PC-3 (cell line): ENCODE measurements at places on chromosomes 12 and 14.
A peak's percentile ranks its signal among the peaks of the same experiment; 100 is the strongest.

DNA sequence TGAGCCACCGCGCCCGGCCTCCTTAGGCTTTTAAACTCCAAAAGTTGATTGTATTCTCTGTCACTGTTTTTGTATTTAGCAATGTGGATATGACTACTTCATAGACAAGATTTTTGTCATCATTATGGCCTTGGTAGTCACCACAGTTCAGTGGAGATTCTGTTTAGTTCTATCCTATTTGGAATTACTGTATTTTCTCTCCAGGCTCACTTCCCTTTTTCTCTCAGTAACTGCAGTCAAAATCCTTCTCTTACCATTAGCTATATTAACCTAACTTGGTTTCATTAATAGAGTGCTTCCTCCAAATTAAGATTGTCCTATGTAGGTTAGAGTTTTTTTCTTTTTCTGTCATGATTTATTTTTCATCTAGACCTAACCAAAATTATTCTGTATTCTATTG, 283.9 kb downstream of the TMTC2 start:
- no peak for DNase-seq

GRCh38 chr12:7642287-7642686, 23.4 kb downstream of the APOBEC1 start:
- no peak for DNase-seq

DNA sequence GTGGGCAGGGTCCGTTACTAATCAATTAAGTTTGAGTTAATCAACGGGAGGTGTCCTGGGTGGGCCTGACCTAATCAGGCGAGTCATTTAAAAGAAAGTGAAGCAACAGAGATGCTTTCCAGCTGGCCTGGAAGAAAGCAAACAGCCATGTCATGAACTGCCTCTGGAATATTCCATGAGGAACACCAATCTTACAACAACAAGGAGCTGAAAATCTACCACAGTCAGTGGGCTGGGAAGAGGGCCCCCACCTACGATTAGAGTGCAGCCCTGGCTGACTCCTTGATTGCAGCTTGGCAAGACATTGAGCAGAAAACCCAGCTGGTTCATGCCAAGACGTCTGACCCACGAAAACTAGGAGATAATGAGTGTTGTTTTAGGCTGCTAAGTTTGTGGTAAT, 56.2 kb downstream of the SSPN start:
- no peak for DNase-seq

DNA sequence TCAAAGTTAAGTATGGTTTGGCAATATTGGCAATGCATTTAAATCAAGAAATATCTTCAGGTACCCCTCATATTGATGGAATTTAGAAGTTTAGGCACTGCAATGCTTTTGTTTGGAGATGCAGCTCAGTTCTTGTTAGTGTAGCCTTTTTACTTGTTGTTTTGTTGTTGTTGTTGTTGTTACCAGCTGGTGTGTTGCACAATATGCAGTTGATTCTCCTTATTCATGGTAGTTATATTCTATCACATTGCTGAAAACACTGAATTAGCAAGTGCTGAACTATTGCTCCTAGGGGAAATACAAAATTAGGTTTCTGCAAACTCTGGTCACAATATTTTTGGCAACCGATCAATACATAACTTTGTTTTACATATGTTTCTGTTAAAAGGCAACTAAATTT, 34.8 kb downstream of the CCER1 start:
- DNase-seq = no peak

- no peak for DNase-seq
Observed at GRCh38 chr12:7498809-7499208, 4.8 kb downstream of the CD163 start.

DNA sequence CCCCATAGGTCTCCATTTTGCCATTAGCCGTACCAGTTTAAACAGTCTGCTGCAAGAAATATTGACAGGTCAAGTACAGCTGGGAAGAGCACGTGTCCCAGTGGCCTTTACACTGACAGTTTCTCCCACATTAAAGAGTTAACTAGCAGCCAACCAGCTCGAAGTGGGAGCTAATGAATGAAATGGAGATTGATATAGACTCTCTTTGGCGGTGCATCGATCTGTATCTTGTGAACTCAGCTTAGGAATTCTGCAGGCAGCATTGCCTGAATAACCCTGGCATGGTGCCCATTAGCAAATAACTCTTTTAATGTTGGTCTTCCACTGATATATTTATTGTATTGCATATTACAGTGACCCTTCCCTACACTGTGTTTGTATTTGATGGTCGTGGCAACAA, 319.4 kb downstream of the EGLN3 start:
- peak; percentile 27 for DNase-seq

DNA sequence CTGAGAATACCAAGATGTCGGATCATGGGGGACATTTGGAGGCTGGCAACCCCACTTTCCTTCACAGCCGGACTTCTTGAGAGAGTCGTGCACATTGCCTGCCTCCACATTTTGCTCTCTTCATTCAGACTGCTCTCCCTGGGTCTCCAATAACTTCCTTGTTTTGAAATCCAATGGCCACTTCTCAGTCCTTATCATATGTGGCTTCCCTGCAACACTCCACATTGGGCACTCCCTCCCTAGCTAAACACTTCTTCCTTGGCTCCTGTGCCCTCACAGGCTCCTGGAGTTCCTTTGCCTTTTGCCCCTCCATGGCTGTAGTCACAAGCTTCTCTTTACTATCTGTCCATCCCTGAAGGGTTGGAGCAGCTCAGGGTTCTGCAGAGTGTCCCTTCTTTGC, 30.1 kb downstream of the NPC2 start:
- no peak for DNase-seq

GRCh38 chr12:45235087-45236025, 19.5 kb downstream of the ANO6 start:
- peak; percentile 91 for DNase-seq

DNA sequence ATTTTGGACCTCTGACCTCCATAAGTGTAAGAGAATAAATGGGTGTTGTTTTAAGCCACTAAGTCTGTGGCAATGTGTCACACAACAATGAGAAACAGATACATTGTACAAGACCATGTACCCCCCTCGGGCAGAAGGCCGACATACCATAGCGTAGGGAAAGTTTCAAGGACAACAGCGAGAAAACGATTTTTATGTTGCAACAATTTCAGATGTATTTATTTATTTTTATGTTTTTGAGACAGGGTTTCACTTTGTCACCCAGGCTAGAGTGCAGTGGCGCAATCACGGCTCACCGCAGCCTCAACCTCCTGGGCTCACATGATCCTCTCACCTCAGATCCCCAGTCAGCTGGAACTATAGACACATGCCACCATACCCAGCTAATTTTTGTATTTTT, 136.4 kb upstream of the NCOR2 start:
- no peak for DNase-seq

DNA sequence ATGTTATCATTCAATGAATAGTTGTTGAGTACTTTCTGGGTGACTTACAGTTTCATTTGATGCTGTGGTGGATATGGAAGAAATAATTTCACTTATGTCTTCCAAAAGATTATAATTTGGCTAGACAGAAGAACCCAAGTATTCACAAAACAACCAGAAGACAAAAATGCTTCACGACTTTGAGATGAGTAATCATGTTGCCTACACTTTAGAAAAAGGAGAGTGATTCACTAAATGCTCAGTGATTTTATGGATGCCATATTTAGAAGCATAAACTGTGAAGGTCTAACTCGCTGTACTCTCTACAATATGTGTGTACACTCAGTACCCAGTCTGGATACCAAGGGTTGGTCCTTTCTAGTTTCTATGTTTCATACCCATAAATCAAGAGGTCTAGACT, 101.3 kb upstream of the E2F7 start:
- DNase-seq = peak; percentile 4

GRCh38 chr14:51396222-51396815, 156.3 kb downstream of the TMX1 start:
- peak; percentile 99 for DNase-seq

- DNase-seq = peak; percentile 69
Observed at GRCh38 chr12:75345531-75345930, 11.1 kb downstream of the GLIPR1L1 start.

- no peak for DNase-seq
Observed at GRCh38 chr12:122403115-122403770, 19.2 kb downstream of the CLIP1 start.

DNA sequence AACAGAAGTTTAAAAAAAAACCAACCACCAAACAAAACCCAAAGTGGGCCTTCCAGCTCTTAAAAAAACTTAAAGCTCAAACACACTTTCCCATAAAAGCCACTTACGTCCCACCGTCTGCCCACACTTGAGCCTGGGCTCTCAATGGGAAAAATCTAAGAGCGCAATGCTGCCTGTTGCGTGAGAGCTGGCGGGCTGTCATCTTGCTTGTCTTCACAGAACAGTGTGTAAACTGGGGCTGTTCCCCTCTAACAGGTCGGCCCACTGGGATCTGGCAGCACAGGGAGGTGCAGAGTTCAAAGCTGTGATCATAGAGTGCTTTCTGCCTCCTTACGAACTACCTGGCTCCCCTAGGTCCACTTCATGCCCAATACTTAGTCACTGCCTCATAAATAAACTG, 80.0 kb downstream of the DICER1 start:
- DNase-seq = no peak

GRCh38 chr14:88049936-88050335, 45.0 kb downstream of the GPR65 start:
- no peak for DNase-seq

GRCh38 chr14:35234012-35234805, 58.0 kb upstream of the PSMA6 start:
- DNase-seq = no peak

- no peak for DNase-seq
Observed at GRCh38 chr12:63770375-63770774, 9.3 kb upstream of the RXYLT1 start.

- peak; percentile 20 for DNase-seq
Observed at GRCh38 chr14:32934073-32934880, 4.4 kb upstream of the NPAS3 start.

DNA sequence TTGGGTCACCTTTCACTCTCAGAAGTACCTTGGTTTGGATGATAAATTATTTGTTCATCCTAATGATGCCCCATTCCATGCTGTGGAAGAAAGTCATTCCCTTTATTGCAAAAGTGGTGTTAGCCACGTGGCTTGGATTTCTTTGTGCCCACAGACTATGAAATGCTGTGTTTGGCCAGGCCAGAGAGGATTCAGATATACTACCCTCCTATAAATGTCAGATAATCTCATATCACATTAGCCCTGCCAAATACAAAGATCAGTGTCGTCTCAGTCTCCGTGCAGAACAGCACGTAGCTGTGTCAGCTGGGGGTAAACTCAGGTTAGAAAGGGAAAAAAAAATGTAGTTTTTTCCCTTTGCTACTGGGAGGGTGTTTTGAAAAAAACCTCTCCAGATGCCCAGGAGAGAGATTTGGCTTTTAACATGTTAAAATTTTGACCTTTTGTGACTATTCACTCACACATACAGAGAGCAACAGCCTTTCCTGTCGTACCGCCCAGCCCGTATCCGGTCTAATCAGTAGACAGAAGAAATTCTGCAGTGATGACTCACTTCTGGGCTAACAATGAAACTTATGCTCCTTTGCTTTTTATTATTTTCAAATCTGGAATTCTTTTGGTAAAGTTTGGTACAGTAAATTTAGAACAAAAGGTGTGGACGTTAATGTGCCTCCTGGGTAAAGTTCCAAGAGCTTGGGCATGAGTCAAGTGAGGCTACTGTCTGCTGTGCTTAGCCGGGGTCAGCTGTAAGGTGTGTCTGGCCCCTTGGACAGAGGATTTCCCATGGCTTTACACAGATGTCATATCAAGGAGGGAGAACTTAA, 8.5 kb upstream of the PTPRB start:
- peak; percentile 97 for DNase-seq

GRCh38 chr12:122845865-122846621, 10.8 kb downstream of the HIP1R start:
- DNase-seq = no peak

DNA sequence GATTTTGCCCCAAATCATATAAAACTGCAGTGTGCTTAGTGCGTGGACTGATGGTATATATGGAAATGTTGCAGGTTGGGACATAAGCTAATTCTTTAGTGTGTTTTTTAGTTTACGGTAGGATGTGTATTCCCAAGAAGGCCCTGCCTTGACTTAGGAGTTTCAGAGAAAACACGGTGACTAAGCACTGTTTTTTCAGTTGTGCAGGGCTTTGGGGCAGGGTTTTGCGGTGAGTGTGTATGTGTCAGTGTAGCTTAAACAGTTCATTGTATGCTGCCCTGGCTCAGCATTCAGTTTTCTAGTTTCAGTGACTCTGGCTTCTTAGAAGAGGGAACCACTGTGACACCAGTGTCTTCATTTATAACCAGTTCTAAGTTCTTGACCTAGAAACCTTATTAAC, 101.2 kb downstream of the AKAP6 start:
- peak; percentile 85 for DNase-seq
